ENCODE measurements at places on chromosomes 7 and 10.

DNA sequence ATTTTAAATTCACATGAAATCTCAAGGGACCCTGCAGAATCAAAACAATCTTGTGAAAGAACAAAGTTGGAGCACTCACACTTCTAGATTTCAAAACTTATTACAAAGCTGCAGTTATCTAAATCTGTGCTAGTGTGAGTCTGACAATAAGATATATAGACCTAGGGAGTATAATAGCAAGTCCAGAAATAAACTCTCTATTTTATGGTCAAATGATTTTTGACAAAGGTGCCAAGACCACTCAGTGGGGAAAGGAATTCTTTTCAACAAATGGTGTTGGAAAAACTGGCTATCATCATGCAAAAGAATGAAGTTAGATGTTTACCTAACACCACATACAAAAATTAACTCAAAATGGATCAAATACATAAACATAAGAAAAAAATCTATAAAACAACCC lies 68.2 kb downstream of the TFEC start:
- no peak for DNase-seq

DNA sequence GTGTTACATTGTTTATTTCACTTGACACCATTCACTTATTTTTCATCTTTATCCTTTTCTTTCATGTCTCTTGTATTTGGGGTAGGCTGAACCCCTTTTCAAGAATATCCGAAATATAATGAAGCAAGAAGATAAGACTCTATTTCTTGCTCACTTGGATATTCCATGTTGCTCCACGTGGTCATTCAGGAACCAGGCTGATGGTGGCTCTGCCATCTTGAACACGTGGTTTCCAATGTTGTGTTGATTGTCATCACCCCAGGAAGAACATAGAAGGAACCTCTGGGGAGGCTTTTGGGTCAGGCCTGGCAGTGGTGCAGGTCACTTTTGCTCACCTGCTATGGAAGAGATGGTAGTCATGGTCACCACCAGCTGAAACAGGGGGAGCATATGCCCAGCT lies 9.3 kb upstream of the GALNTL5 start:
- DNase-seq: no peak

DNA sequence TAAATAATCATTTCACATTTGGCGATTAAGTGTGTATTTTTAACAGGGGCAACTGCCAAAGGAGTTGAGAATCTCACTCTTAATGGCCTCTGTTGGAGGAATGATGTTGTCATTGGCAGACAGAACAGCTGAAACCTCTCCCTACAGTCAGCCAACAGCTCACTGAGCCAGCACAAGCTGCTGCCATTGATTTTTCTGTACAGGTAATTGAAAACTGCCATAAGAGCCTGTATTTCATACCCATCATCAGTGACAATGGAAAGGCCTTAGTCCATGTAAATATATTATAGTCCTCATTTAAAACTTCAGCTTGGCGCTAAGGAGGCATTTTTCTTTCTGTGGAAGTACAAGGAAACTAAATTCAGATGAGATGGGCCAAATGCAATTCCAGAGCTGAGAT lies 28.1 kb upstream of the PTN start:
- no peak for DNase-seq

DNA sequence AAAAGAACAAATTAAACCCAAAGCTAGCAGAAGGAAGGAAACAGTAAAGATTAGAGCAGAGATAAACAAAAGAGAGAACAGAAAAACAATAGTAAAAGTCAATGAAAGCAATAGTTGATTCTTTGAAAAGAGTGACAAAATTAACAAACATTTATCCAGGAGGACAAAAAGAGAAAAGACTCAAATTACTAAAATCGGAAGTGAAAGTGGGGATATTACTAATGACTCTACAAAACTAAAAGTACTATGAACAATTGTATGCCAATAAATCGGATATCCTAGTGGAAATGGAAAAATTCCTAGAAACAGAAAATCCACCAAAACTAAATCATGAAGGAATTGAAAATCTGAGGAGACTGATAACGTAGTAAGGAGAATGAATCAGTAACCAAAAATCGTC lies 96.3 kb downstream of the SNX13 start:
- DNase-seq: no peak

- DNase-seq: no peak
Measured at GRCh38 chr10:94131885-94132284, 138.2 kb downstream of the PLCE1 start.

DNA sequence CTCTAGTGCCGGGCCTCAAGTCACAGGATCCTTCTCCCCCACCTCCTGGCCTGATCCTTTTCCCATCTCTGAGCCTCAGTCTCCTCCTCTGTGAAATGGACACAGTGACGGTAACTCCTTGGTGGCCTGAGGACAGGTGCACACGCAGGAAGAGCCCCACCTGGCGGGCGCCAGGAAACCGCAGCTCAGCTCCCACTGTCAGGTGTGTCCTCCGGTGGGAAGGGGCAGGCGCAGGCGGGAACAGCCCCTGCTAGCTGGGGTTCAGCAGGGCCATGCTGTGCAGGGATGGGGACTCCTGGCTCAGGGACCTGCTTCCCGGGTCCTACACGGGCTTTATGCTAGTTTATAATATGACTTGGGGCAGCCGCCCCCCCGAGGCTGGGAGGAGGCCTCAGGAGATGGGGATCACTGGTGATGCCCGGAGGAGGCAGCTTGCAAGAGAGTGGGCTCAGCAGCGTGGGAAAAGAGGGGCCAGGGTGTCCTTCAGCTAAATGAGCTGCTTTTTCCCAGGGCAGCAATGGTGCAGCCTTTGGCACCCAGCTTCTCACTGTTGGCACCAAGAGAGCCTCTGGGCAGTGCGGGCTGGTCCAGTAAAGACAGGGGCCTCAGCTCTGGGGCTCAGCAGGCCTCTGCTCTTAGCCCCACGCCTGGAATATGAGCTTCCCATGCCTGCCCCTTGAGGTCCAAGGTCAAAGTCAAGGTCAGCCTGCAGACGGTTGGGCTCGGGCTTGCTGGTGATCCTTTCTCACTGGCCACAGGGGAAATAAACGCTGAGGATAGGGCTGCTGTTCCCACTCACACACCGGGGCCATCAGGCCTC lies 68.0 kb upstream of the FAM20C start:
- DNase-seq: no peak

DNA sequence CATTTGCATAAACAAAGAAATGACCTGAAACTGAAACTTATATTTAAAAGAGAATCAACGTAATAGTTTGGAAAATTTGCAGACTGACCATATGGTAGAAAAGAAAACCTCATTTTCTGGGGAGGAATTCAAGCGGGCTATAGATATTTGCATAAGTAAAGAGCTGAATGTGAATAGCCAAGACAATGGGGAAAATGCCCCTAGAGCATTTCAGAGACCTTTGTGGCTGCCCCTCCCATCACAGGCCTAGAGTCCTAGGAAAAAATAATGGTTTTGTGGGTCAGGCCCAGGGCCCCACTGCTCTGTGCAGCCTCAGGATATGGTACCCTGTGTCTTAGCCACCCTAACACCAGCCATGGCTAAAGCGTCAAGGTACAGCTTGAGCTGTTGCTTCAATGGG lies 480.6 kb upstream of the MBL2 start:
- no peak for DNase-seq

DNA sequence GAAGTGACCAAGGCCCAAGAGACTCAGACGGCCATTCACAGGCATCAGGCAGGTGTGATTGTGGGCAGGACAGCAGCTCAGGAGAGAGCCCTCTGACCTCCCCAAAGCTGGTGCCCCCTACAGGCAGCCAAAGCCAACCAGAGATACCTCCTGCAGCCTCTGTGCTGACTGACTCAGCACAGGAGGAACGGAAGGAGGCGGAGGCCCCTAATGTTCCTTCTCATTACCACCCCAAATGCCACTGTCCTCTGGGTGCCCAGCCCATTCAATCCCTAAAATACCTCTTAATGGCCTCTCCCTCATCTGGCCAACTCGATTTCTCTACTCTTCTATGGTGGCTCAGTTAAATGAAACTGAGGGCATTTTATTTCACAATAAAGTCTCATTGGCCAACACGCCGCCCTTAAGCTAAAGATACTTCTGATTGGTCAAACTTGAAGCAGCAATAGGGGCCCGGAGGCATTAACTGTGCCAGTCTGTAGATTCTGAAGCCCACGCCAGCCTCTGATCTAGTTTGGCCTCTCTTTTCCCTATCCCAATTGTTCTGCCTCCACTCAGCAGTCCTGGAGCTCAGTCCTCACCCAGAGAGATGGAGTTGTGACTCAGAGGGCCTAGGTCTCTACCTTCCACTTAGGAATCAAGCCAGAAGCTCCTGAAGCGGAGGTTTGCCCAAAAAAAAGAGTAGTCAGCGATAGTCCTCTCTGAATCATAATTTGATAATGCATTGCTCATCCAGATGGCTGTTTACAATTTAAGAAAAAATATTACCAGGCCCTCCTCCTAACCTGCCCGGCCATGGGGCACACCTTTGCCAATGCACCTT lies 1.2 kb downstream of the CYREN start:
- peak; percentile 63 for DNase-seq

- no peak for DNase-seq
Measured at GRCh38 chr7:32868116-32868515, 23.4 kb downstream of the KBTBD2 start.

DNA sequence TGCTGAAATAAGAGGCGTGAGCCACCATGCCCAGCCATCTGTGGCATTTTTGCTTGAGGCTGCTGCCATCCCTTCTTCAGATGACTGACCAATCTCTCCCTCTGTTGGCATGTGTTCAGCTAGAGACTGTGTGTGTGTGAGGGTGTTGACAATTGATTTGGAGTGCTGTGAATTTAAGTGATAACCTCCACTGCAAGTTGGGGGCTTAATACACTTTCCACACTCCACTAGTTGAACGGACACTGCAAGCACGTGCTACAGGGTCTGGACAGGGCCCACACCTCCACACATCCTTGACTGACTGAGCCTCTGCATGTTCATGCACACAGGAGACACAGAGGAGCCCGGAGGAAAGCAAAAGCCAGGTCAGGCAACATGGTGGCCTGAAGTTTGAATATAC lies 51.3 kb downstream of the BRAF start:
- DNase-seq: no peak

- no peak for DNase-seq
Measured at GRCh38 chr7:74581916-74582440, 75.5 kb upstream of the GTF2I start.

- DNase-seq: no peak
Measured at GRCh38 chr10:77371848-77372799, 265.5 kb downstream of the KCNMA1 start.

GRCh38 chr7:99923200-99923599 lies 3.9 kb upstream of the TRIM4 start:
- no peak for DNase-seq

GRCh38 chr7:112416127-112416526 lies 34.1 kb upstream of the IFRD1 start:
- no peak for DNase-seq

Measured in stimulated activated naive CD4-positive, alpha-beta T cell treated with Interleukin-2 at 50 U/mL for 16 hours (primary cell).